ENCODE measurements at places on chromosomes 12 and 14. TPM values are rescaled to one million over a fixed set of nuclear protein-coding genes. Genes with fewer than 3 reads are reported as not detected.

DNA sequence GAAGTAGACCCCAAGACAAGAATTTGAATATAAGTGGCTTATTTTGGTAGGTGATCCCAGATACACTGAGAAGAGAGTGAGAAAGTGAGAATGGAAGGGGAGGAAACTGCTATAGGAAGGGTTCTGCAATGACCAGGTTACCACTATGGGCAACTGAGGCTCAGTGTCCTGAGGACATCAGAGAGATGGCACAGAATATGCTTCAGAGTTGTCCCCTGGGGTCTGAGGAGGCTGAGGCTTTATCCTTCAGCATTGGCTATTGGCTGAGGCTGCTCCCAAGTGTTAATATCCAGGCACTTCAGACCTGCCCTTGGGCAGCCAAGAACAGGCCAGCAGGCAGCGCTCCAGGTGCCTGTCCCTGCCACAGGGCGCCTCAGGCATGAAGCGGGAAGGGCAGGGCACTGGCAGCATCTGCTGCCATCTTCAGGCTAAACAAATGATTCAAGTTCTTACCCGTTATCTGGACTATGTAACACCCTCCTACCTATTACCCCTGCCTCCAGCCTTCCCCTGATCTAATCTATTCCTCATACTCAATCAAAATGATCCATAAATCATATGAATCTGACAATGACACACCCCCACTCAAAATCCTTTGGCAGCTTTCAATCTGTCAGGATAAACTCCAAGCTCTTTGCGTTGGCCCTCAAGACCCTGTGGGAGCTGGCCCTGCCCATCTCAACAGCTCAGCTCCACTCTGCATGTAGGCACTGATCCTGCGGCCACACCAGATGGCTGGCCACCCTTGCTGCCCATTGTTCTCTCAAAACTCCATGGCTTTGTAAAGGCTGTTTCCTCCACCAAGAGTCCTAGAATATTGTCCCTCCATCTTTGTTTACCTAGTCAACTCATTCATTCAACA, 42.4 kb downstream of the CKAP4 start:
- DNase-seq = no peak

DNA sequence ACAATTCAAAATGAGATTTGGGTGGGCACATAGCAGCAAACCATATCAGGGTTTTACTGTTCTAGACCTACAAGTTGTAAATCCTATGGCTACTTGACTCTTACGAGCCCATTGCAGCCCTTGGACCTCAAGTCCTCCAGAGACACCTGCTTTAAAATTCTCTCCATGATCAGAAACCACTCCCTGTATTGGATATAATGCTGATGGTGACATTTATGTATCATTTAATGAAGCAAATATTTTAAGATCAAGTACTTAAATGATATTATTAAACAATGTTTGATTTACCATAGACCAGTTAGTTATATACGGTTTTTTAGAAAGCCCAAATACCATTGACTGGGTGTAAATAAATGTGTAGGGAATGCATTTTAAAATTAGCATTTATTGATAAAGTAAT, 24.2 kb downstream of the AMDHD1 start:
- DNase-seq = no peak

- no peak for DNase-seq
Measured at GRCh38 chr14:75048101-75048500, 3.2 kb downstream of the MLH3 start.

DNA sequence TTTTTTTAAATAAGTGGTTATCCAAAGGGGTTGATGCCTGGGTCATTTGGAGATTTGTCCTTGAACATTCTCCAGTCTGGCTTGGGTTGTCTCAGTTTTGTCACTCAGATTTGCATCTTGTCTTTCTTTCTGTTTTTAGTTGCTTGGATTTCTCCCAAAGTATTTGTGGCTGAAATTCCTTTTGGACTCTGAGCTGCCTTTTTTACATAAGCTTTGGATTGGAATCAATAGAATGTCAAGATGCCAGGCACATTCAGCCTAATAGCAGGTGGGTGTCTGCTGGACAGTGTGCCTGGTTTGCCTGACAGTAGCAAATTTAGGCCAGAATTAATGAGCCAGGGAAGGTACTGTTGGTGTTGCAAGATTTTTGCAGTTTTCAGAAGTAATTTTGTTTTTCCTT, 50.0 kb downstream of the FLRT2 start:
- DNase-seq = no peak

MUCL1 gene
- not detected for total RNA-seq

DNA sequence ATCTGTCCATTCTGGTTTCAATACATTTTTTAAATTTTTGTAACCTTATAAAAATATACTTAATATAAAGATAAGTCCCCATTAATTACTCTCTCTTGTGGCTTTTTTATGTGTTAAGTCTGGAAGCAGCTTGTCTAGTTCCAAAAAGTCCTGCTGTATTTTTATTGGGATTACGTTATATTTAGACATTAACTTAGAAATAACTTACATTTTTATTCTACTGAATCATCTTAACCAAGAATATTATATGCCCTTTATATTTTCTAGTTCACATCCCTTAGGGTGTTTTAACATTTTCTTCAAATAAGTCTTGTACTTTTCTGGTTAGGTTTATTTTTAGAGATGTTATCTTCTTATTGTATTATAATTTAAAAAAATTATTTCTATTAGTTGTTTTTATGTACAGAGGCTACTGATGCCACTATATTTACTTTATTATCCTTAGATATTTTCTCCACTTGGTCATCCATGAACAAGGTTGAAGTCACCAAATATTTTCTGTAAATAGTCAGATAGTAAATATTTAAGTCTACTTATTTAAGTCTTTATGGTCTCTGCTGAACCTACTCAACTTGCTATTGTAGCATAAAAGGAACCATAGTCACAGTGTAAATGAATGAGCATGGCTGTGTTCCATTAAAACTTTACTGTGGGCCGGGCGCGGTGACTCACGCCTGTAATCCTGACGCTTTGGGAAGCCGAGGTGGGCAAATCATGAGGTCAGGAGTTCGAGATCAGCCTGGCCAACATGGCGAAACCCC, 132.4 kb upstream of the NEDD1 start:
- DNase-seq = no peak

DNA sequence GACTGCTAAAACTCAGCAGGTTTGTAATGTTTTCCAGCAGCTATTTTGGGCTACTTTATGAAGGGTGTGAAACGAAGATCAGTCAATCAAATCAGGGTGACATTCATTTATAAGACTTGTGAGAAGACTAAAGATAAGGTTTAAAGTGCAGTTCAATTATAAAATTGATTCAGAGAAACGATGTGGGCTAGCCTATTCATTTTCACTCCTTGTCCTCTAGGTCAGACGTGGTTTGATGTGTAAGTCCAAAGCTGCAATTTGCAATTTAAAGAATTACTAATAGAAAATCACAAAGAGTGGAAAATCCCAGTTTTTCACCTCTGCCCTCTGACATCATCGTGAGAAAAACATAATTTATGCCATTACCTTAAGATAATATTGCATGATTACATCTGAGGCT, 243.5 kb upstream of the NOVA1 start:
- DNase-seq = no peak

DNA sequence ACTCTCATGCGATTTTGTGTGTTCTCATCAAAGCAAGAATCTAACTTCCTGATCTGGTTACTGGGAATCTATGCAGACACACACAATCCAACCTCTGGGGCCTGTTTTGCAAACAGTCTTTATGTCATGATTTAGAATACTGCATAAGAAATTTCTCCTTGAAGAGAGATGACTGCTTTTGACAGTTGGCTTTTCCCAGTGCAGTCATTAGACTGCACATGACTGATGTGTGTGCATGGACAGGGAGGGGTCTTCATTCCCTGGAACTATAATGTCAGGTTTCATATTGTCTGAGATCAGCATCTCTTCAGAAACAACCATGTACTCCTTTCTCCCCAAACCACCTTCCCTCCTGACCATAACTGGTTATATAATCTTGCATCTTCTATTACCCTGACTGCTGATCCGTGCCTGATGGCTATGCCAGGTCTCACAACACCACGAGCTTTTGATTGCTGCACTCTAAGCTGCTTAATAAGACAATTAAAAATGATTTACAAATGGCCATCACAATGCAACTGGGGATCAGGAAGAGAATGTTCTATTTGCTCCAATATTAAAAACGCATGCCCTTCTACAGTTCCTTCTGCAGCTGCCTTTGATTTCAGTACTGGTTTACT, 995.4 kb downstream of the NRXN3 start:
- DNase-seq = no peak

DNA sequence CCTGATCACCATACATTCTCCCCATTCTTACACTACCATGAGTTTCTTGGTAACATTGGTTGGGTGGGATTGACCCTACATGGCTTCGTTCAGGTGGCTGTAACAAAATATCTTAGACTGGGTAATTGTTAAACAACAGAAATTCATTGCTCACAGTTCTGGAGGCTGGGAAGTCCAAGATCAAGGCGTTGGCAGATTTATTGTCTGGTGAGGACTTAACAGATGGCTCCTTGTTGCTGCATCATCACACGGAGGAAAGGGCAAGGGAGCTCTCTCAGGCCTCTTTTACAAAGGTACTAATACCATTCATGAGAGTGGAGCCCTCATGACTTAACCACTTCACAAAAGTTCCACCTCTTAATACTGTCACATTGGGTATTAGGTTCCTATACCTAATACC, 116.7 kb upstream of the EGLN3 start:
- DNase-seq = no peak

DAO gene
- total RNA-seq = not detected

- no peak for DNase-seq
Measured at GRCh38 chr12:87667378-87667777, 361.8 kb downstream of the C12orf50 start.

DNA sequence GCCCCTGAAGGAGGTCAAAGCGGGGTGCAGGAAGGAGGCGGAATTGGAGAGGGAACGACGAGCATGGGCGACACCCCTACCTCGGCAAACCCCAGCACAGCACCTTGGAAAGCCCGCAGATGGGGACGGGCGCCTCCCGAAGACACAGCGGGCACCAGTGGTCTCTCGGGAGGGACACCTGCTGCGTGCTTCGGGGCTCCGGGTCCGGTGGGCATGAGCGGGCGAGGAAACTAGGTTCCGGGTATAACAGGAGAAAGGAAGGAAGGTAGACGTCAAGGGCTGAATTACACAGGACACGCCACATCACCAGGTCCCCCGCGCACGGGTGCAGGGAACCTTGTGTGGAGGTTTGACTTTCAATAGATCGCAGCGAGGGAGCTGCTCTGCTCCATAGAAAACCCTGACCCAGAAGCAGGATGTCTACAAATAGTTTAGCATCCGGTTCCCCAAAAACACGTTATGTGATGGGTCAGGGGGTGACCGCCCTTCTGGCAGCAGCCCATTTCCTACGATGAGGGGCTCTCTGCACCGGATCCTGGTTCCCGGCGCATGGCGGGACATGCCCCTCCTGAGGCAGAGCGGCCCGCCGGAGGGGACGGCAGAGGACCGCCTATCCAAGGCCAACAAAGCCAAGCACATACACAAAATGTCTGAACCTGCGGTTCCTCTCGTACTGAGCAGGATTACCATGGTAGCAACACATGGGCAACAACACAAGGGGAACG, 196.9 kb downstream of the ALG10 start:
- no peak for DNase-seq

DLK1 gene
- 87.3 TPM for total RNA-seq

RBM25 gene
- 96.8 TPM for total RNA-seq

GRCh38 chr12:102959391-102959790, 1.9 kb downstream of the ASCL1 start:
- DNase-seq = no peak

PCED1B gene
- 1.1 TPM for total RNA-seq

DNA sequence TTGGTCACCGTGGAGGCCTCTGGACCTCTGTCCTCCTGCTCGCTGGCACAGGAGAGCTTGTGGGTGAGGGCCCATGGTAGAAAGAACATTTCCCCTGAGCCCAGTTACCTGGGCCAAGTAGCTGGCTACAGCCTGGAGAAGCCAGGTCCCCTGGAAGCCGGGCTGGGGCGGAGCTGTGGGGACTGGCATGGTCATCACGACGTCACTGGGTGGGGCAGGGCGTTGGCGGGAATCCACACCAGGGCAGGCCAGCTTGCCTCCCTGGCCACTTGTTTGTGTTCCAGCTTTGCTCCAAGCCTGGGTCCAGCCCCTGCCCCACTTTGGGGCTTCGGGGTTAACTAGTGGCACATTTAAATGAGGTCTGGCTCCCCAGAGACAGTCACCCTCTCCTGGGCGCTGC, 35.0 kb upstream of the SLC24A4 start:
- no peak for DNase-seq

- no peak for DNase-seq
Measured at GRCh38 chr12:28234444-28234843, 44.2 kb downstream of the CCDC91 start.

DNA sequence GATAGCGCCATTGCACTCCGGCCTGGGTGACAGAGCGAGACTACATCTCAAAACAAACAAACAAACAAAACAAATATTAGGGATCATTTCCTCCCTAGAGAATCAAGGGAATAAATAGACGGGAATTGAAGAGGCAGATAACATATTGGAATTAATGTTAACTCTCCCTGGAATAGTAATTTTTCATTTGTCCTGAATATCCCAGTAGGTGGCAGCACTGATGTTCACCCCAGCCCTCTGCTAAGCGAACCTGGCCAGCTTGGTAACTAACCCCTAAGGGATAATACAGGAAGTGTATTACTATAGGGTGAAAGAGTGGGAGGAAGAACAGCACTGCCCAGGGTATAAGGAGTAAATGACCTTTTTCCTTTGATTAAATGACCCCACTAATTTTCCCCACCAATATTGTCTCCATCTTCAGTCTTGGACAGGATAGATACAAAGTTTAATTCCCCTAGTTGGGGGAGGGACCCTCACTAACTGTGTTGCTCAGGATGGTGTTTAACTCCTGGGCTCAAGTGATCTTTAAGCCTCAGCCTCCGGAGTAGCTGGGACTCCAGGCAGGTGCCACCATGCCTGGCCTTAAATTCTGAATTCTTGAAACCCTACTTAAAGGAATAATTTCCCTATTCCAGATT, 40.5 kb downstream of the SLC2A14 start:
- no peak for DNase-seq

DNA sequence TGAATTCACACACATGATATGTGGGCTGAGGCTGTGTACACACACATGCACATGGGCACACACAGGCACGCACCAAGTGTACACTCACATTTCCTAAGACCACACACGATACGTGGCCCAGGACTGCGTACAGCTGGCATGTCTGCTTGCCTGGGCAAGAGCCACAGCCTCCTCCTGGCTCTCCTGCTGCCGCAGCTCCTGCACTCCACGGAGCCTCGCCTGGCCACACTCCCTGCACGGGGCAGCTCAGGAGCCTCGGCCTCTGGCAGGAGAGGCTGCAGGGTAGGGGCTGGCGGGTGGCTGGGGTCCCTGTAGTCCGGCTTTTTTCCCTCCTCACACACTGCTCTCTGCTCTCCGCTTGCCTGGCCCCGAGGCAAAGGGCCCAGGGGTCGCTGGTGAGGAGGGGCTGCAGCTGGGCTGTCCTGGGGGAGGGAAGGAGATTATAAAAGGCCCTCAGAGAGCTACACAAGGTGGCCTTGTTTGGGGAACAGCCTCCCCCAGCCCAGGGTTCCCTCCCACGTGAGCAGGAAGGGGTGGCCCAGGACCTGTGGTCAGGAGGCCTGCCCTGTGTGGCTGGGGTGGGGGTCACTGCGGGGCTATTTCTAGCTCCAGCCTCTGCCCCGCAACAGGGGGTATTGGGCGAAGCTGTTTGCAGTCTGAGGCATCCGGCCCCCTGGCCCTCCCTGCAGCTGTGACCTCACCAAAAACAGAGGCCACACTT, 89.0 kb upstream of the SFSWAP start:
- no peak for DNase-seq
